ENCODE measurements at places on chromosomes 5 and 9.

GRCh38 chr9:80156756-80157472 is 585.1 kb downstream of the TLE4 start:
- DNase-seq = no peak

- no peak for DNase-seq
Observed at GRCh38 chr5:178108446-178108845, 4.9 kb upstream of the N4BP3 start.

DNA sequence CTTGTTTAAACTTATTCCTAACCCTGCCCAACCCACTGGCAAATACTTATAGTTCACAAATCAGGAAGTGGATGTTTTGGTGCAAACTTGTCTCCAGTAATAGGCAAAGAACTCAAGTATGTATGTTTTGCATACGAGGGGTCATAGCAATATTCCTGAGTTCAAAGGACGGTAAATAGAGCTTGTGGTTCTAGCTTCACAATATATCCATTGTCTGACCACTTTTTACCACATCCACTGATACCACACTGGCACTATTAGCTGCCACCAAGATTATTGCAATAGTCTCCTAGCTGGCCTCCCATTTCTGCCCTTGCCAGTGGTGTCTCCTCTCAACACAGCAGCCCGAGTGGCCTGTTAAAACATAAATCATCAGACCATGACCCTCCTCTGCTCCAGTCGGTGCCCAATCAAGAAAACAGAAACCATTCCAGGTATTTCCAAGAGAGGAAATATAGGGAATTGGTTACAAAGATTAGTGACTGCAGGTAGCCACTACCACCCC is 17.0 kb downstream of the GRXCR2 start:
- DNase-seq = no peak

DNA sequence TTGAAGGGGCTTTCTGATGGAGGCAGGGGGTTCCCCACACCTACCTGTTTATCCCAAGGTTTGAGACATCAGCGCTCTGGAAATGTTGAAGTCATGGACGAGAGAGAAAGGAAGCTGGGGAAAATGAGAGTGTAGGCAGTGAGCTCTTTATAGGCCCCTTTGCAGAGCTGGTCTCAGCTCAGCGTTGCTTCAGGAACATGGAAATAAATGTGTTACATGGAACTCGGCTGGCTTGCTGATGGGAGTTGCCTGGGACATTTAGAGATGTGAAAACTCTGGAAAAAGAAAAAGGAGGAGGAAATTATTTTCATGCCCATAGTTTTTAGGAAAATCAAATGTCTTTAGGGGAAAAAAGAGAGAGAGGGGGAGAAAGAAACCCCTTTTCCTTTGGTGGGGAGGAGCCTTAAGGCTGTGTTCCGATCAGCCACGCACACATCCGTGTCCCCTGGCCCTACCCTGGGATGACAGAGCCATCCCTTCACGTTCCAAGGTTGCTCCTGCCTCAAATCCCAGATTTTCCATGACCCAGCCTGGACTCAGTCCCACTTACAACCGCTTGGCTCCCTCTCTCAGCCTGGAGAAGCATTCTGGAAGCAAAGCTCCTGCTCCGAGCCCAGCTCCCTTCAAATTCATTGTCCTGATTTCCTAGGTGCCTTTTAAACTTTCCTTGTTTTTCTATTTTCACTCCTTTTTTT is 78.3 kb downstream of the COL27A1 start:
- DNase-seq = no peak

DNA sequence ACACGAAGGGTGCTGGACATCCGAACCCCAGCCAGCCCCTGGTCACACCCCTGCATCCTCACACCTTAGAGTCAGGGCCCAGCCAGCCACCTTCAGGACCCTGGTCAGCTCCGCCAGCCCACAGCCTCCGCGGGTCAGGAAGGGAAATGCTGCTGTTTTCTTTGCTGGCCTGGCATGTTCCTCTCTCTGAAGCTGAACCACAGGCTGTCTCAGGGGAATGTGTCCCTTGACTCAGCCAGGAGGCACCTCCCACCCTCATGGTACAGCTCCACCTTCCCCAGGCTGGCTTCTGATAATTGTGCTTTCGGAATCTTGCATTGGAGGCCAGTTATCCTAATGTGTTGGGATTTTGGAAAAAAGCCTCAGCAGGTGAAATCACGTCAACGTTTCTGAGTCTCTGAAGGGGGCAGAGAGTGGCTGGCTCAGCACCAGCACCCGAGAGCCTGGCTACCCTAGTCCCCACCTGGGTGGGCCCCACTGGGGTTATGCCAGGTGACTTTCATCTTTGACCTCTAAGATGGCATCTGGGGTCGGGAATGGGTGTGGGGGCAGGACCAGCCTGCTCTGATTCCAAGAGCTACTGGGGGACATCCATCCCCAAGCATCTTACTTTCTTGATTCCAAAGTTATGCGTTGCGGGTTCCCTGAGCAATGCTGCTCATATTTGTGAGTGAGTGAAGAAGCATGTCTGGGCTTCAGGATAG is 9.8 kb upstream of the OLFM1 start:
- DNase-seq = no peak

DNA sequence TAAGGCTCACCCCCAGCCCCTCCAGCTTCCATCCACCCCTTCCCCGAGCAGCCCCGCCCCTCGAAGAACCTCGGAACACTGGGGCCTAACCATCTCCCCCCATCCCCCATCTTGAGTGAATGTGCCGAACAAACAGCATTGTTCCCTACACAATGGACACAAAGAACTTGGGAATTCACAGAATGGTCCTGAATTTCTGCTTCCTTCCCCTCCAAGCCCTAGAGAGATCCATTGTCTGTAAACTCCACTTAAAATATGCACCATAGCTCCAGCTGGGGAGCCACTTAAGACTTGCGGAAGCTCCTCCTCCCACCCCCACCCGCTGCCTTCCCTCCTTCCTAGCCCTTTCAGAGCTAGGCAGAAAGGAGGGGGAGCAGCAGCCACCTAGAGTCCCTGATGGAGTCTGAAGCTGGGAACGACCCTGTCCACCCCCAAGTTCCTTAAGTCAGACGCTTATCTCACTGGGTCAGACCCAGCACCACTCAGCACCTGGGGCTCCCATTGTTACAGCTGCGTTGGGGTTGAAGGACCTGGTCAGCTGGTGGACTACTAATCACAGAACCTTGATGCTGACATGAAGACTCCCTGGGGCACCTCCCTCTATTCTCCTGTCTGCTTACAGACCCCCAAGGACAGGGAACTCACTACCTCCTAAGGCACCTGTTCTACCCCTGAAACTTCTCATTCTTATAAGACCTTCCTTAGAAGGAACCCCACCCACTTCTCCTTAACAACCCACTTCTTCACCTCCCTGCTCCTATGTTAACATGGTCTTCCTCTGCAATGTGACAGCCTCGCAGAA is 61.4 kb downstream of the PCDH1 start:
- DNase-seq = no peak

DNA sequence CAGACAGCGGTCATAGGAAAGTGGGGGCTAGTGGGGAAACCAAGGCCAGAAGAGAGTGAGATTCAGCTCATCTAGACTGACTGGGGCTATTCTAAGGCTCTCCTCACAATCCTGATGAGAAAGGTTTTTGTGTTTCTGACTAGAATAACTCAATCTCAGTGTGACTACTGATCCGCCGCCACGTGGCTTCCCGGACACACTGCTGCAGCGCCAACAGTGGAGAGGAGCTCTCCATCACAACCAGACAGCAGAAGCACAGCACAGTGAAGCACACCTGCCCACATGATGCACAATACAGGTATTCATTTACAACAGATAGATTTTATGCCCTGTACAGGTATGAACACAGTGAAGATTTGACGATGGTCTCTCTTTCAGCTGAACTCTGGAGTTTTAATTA is 25.4 kb downstream of the NREP start:
- no peak for DNase-seq

- DNase-seq = no peak
Observed at GRCh38 chr5:176979669-176980068, 26.9 kb downstream of the UIMC1 start.

GRCh38 chr5:133389066-133389590 is 223.2 kb downstream of the FSTL4 start:
- no peak for DNase-seq

- DNase-seq = no peak
Observed at GRCh38 chr9:18921366-18922075, 111.5 kb downstream of the SAXO1 start.

DNA sequence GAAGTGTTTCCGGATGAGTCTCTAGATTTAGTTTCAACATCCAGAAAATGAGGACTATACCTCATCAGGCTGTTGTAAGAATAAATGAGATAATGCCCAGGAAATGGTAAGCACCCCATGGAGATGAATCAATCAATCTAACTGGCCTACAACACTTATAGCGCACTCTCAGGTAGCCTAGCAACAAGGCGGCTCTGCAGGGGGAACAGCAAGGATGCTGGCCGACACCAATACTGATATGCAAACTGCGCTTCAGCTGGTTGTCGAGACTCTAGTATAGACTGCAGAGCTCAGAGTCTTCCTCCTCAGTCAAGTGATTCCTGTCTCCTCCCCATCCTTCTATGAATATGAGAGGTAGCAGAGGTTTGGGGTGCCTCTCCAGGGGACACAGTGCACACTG is 218.8 kb upstream of the WWC1 start:
- no peak for DNase-seq

GRCh38 chr5:72364171-72364570 is 44.0 kb downstream of the PTCD2 start:
- DNase-seq = no peak

DNA sequence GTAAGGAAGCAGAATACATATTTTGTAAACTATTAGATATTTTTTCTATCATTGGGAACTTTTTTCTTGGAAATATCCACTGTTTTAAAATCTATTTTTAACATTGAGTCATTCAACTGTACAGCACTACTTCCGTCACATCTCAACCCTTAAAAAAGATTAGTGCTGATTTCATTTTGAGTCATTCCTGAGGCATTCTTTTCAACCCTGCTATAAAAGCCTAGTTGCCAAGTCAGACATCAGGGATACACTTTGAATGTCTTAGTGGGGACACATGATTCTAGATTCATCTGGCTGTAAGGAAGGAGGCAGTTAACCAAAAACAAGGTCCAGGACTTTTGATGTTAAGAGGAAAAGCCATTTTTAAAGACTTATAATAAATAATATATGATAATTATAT is 160.9 kb downstream of the GIN1 start:
- no peak for DNase-seq

GRCh38 chr5:79588696-79589095 is 23.5 kb upstream of the TENT2 start:
- DNase-seq = no peak

DNA sequence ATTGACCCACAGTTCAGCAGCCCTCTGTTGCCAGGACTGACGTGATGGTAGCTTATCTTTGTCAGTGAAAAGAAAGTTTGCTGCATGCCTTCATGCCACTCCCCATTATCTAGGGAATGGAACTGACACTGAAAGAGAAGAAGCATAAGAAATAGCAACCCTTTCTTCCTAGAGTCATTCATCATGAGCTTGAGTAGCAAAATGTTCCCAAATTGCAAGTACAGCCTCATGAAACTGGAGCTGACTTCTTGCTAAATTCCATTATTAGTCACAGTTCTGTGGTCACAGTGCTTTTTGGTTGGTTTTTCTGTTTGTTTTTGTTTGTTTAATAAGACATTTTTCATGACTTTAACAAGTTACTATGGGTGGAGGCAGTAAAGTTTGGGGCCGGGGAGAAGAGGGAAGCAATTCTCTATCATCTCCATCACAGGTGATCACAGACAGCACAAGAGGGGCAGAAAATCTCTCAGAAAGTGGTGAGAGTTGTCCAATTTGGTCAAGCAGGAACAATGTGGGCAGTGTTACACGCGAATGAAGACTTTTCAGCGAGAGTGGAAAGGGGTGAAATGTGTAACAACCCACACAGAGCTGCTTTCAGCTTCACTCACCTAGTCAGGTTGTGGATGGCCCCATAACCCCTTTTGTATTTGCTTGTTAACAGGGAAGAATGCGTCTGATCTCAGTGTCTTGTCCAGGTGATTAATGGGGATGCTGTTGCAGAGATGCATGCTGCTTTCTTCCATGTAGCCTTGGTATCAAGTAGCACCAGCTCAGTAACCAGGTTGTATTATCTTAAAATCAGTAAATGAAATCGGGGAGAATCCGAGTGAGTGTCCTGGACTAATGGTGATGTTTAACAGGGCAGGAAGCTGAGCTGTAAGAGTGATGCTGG is 440.4 kb downstream of the DMRT2 start:
- no peak for DNase-seq

GRCh38 chr5:104372796-104373195 is 810.2 kb upstream of the NUDT12 start:
- DNase-seq = no peak

GRCh38 chr9:127158786-127159324 is 36.4 kb upstream of the ANGPTL2 start:
- no peak for DNase-seq

DNA sequence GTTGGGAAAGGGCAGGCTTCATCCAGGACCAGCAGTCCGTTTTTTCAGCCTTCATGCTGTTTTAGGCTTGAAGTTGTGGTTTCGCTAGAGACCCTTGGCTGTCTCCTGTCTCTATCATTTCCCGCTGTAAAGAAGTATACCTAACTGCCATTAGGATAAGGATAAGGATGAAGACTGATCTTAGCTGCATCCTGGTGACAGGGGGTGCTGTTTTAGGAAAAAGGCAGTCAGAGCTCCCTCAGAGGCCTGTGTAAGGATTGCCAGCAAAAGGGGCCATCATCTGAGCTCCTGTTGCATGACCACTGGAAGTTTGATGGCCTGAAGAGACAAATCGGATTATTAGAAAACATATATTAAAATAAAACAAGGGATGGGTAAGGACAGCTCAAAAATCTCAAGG is 64.8 kb upstream of the FGF10 start:
- DNase-seq = no peak

DNA sequence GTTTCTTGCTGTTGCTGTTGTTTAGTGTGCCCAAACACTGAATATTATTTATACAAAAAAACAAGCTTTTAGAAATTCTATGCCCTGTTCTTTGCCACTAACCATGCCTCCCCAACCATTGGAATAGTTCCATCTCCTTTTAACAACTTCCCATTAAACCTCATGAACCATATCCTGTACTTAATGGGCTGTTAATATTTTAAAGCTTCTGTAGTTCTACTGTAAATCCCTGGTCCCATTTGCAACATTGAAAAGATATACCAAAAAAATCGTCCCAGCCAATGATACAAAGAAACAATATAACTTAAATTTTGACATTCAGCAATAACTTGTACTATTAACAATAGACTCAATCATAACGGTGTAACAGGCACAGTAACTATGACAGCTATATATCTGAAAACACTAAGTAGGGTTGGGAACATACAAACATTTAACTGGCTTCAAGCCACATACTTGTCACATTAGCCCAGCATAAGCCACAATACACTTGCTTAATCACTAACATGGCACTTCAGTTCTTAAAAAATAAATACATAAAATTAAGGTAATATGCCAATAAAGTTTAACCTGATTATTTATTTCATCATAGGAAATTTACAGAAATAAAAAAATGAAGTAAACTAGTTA is 86.1 kb downstream of the ADAMTS6 start:
- DNase-seq = no peak

- DNase-seq = no peak
Observed at GRCh38 chr9:128233817-128234406, 30.7 kb downstream of the DNM1 start.

GRCh38 chr9:34454571-34455065 is 3.8 kb downstream of the FAM219A start:
- DNase-seq = peak; percentile 9
